Aortic smooth muscle cell (primary cell): ENCODE measurements at places on chromosomes 5 and 9. TPM values are rescaled to one million over a fixed set of nuclear protein-coding genes. Genes with fewer than 3 reads are reported as not detected.

Gene CHSY3
- 11.9 and 13.2 TPM in 2 replicates for total RNA-seq

Gene GCNT4
- 2.5 and 3.5 TPM in 2 replicates for total RNA-seq

Gene OSMR
- 46.1 and 56.5 TPM in 2 replicates for total RNA-seq

Gene SNCB
- 0.12 and 0.13 TPM in 2 replicates for total RNA-seq

Gene SURF2
- total RNA-seq: 13.9 and 21.3 TPM in 2 replicates

Gene TJP2
- total RNA-seq: 145 and 176 TPM in 2 replicates

Gene LCN1
- total RNA-seq: not detected in 2 replicates

Gene IRGM
- total RNA-seq: 0.12 TPM in 1 of 2 replicates, not detected in the other

Gene RUSC2
- 18.2 and 22.1 TPM in 2 replicates for total RNA-seq

Gene PCDHB2
- 1.7 and 3.8 TPM in 2 replicates for total RNA-seq

Gene SH3PXD2B
- total RNA-seq: 23.3 and 25.5 TPM in 2 replicates

Gene ORM2
- total RNA-seq: not detected in 2 replicates

Gene CYSRT1
- 0.87 and 1.2 TPM in 2 replicates for total RNA-seq

Gene SH3RF2
- 1.8 and 2.3 TPM in 2 replicates for total RNA-seq

Gene GPX8
- 91.9 and 108 TPM in 2 replicates for total RNA-seq

Gene ARL14EPL
- not detected in 2 replicates for total RNA-seq

Gene CATSPER3
- total RNA-seq: 0.13 and 0.25 TPM in 2 replicates

Gene PGM5
- 47.8 and 66.7 TPM in 2 replicates for total RNA-seq
